ENCODE measurements at places on chromosomes 12 and 14.

- no peak for DNase-seq
Observed at GRCh38 chr12:50662116-50662510, 101.8 kb upstream of the ATF1 start.

GRCh38 chr12:18658179-18658578 is 79.6 kb downstream of the PLCZ1 start:
- DNase-seq = no peak

DNA sequence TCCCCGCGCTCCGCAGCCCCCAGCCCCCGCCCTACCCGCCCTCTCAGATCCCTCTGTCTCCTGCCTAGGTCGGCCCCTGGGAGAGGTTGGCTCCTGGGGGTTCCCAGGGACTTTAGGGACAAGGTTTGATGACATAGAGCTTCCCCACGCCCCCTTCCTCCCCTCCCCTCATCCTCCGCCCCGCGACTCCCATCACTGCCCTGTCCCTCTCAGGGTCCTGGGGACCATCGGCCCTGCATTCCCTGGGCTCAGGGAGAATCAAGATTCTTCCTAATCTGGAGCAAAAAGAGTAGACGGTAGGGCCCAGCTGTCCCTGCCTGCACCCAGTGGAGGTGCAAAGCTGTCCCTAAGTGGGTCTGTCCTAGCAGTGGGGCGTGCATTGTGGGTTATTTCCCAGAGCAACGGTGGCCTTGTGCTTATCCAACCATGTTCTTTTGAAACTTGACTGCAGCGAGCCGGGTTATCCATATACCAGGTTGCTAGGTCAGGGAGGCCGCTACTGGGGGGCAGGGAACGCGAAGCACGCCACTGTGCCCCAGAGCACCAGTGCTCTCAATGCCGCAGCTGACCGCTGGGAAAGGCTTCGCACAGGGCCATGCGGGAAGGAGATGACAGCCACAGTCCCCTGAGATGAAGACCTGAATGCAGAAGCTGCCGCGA is 124.4 kb upstream of the PRMT8 start:
- no peak for DNase-seq

- no peak for DNase-seq
Observed at GRCh38 chr12:113330505-113330904, 4.4 kb downstream of the SLC8B1 start.

DNA sequence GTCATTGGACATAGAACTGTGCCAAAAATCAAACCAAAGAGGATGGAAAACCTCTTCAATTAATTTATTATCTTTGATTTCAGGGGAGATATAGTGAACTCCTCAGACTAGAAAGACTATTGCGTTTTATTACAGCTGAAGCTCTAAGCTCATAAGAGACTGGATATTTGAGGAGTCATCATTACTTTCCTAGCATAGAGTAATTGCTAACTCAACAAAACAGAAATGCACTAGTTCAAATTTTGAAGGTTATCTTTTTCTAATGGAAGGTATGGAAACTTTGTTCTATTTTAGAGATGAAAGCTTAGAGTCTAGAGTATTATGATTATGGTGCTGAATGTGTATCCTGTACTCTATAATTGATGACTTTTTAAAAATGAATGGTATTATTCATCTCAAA is 5.3 kb upstream of the BEST3 start:
- DNase-seq = no peak

DNA sequence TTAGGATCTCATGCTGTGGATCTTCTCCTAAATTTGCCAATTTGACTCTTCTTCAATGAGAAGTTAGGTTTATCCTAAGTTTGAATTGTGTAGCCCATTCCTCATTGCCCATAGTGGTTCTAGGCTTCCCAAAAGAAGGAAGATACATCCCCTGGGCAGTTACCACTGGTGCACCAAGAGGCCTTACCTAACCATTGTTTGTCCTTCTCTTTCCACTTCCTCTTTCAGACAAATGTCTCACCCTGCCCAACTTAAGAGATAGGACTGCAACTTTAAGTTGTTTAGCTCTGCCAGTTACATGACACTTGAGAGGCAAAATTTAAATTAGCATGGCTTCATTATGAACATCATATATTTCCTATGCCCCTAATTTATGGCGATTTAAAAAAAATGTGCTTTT is 9.4 kb upstream of the KCNH3 start:
- no peak for DNase-seq

DNA sequence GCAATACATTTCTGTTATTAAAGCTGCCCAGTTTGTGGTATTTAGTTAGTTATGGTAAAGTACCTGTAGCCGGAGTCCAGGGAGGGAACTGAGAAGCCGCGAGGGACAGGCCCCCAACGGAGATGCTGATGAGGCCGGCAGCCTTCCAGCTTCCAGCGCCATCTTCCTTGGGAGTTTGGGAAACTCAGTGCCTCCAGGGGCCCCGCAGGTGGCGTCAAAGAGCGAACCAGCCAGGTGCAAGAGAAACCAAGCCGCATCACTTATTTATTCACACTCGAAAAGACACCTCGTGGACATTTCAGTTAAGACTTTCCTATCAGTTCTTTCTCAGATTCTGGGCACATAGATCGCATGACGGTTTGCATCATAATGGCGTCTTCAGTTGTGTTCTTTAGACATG is 216.6 kb downstream of the GLT1D1 start:
- no peak for DNase-seq

GRCh38 chr12:75705749-75706711 is 194.6 kb upstream of the KRR1 start:
- no peak for DNase-seq

GRCh38 chr12:64103825-64104740 is 118.0 kb downstream of the KICS2 start:
- DNase-seq = no peak

DNA sequence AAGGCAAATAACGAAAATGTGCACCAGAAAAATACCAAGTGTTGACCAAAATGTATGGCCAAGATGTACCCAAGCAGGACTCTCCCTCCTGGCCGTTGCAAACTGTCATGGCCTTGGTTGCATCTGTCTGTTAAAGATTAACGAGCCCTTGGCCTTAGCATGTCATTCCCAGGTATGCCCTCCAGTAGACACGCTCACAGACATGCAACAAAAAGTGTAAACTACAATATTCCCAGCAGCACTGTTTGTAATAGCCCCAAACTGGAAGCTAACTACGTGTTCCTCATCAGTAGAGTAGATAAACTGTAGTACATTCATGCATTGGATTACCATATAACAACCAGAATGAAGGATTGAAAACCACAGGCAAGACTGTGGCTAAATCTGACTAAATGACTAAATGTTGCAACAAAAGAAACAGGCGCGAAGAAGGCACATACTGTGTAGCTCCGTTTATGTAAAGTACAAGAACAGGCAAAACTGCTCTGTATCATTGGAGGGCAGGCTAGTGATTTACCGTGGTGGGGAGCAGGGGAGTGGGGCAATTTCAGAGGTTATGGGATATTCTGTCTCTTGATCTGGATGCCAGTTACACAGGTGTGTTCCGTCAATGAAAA is 232.8 kb upstream of the DIO3 start:
- DNase-seq = no peak

- DNase-seq = no peak
Observed at GRCh38 chr14:54815016-54815415, 87.6 kb downstream of the GCH1 start.

DNA sequence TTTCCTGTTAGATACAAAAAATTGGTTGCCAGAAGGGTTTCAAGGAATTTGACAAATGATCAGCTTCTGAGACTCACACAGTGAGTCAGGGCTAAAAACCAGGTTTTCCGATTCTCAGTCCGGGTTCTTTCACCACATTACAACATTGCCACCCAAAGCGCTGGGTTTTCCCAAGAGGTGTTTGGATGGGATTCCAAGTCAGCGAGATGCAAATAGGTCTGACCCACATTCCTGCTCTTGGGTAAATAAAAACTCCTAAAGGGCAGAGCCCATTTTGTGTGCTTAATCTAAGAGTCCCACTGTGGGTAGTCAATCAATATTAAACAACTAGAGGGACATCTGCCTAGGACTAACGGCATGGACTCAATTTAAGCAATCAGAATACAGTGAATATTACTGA is 5.4 kb upstream of the RIC8B start:
- DNase-seq = no peak

DNA sequence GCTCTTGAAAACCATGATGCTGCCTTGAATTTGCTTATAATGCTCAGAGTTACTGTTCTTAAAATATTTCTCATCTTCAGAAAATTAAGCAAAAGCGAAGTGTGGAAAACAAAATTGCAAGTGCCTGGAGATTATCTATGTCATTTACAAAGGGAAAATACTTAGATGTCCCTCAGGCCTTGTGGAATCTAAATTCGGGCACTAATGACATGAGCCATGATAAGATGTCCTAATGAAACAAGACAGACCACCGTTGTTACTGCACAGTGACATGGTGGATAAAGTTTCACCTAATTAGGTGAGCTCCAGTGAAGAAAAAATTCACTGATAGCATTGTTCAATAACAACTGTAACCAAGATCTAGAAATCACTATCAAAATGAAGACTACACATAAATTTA is 30.4 kb downstream of the PPP1R13B start:
- DNase-seq = no peak

DNA sequence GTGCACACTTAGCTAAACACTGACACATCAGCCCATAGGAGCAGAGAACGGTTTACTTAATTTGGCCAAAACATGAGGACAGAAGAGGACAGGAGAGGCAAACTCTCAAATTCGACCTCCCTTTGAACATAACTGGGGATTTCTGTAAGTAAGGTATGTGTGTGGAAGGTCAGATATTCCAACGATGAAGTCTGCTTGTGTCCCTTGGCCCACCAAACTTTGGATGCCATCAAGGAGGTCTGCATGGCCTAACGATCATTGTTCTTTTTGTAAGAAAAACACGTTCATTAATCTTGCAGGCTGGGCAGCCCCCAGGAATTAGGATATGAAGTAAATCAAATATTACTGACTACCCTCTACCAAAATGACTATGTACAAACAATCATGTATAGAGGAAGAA is 908.5 kb upstream of the ATXN7L3B start:
- DNase-seq = no peak

- no peak for DNase-seq
Observed at GRCh38 chr14:30620178-30620577, 1.9 kb upstream of the SCFD1 start.

DNA sequence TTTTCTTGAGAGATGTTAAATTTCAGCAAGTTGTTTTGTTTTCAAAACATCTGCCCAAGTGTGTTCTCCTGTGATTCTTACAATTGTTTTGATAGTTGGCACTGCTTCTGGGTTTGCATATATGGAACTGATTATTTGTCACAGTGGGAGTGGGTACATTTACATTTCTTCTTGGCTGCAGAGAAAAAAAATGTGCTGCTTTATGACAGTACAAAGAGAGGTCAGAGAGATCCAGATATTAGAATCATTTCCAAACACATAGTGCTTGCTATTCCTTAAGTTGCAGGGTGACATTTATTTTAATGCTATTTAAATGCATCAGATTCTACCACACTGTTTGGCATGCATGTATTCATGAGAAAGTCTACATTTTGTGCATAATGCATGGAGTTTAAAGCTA is 303.5 kb upstream of the MDGA2 start:
- no peak for DNase-seq

GRCh38 chr14:33210311-33210710 is 271.6 kb downstream of the NPAS3 start:
- no peak for DNase-seq

GRCh38 chr12:45268672-45269411 is 52.9 kb downstream of the ANO6 start:
- no peak for DNase-seq

GRCh38 chr14:101932673-101933072 is 31.7 kb upstream of the DYNC1H1 start:
- no peak for DNase-seq

DNA sequence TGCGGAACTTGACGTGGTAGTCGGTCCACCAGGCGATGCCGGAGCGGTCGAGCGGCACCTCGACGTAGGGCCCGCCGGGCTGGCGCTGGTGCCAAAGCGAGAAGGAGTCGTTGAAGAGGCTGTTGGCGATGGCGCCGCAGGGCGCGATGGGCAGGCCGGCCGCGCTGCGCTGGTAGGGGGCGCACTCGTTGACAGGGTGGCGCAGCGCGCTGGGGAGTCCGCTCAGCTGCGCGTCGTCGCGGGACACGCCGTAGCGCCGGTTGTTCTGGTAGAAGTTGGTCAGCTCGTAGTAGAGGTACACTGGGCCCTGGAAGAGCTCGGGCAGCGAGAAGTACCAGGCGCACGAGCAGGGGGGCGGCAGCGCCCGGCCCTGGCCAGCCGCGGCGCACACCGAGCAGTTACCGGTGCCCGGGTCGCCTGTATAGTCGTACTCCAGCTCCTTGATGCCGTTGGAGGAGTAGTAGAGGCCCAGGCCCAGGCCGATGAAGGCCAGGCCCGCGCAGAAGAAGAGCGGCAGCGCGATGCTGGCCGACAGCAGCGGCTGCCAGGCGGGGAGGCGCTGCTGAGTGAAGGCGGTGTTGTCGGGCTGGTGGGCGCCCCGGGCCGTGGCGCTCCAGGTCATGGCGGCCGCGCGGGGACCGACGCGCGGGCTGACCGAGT is 482 bp downstream of the TMEM30B start:
- no peak for DNase-seq

GRCh38 chr14:35534208-35534872 is 376 bp downstream of the INSM2 start:
- DNase-seq = peak; percentile 8

DNA sequence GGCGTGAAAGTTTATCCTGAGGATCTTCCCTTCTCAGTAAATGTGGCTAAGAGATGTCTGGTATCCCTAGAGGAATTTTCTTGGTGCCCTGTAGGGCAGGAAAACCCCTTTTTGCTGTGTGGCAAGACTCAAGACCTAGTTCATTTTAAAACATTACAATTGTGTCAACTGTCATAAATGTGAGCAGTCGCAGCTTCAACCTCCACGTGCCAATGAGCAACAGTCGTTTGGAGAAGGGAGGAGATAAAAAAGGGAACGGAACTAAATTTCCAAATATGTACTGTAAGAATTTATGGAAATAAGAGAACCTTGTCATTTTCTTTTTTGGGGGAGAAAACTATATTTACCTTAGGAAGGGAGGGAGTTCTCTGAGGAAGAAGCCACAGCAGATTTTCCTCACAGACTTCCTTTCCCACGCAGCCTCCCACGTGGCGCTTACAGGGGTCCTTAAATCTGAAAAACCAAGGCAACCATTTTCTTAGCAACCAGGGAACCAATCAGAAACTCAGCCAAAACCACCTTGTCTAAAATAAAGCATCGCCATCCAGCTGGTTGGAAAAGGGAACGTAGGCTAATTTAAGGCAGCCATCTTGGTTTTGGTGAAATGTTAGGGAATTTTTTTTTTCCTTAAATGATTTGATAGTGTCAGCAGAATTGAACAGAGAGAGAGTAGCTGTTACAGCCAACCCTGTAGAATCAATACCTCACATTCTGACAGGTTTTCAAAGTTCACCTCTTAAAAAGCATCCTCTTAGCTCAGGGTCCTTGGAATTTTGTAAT is 99.1 kb downstream of the FIGNL2 start:
- DNase-seq = no peak

GRCh38 chr12:119354172-119354571 is 19.6 kb downstream of the CCDC60 start:
- DNase-seq = no peak

Measured in GM19239 (cell line).